Activated naive CD4-positive, alpha-beta T cell (primary cell): ENCODE measurements at places on chromosomes 7 and 10.

DNA sequence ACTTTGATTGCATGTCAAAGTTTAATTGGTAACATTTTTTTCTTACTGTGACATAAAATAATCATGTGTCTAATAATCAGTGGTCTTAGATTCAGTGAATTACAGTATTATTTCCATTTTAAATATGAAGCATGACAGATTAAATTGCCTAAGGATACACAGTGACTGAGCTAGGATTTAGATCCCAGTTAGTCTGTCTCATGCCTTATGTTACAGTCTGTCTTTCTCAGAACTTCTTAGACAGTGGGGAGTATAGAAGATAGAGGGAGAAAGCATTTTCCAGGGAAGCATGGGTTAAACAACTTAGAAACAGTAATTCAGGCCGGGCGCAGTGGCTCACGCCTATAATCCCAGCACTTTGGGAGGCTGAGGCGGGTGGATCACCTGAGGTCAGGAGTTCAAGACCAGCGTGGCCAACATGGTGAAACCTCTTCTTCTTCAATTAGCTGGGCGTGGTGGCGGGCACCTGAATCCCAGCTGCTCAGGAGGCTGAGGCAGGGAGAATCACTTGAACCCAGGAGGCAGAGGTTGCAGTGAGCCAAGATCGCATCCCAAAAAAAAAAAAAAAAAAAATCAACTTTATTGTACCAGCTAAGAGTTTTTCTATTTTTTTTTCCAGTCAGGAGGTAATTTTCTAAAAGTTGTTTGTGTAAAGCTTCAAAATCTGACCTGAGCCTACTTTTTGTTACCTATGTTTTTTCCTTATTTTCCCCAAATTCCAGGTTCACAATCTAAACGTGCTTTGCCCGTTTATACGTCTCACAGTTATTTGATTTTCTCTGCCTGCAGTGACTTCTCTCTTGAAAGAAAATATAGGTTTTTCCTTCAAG, 3.3 kb downstream of the CASD1 start:
- DNase-seq, result no peak

DNA sequence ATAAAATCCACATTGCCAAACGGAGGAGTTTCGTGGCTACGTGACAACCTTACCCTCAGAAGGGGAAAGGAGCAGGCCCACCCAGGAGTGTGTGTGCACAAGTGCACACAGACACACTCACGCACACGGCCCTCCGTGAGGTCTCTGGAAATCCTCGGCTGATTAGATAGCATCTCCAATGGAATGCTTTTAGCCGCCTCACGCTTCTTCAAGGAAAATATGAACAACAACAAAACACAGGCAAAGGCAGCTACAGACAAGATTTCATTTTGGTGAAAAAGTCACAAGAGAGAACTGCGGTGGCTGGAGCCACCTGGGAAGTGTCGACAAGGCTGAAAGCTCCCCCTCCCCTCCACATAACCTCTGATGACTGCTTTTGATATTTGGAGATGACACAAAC, 391.8 kb upstream of the MKI67 start:
- DNase-seq, result no peak

GRCh38 chr10:123565691-123566660, 100.2 kb upstream of the GPR26 start:
- no peak for DNase-seq

GRCh38 chr10:6578251-6578771, 1.8 kb downstream of the PRKCQ start:
- no peak for DNase-seq
